ENCODE measurements at places on chromosomes 3 and 15.

DNA sequence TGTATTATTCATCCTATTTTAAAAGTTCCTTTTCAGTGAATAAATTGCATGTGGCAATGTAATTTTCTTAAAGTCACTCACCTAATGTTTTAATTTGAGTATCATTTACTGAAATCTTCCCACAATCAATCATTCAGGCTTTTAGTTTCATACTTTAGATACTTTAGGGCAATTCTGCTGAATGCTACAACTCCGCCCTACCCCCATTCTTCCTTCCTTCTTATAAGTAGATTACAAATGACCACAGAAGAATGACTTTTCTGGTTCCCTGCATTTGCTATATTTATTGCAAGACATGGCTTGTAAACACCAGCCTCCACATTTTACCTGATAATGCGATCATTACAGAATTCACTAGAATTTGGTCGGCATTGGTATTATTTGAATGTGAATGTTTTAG is 1061.9 kb downstream of the FHIT start:
- no peak for DNase-seq

- no peak for DNase-seq
These were observed 172.3 kb downstream of the MYRIP start for GRCh38 chr3:39981547-39982184.

- no peak for DNase-seq
These were observed 231.2 kb upstream of the ARRDC4 start for GRCh38 chr15:97729270-97729669.

DNA sequence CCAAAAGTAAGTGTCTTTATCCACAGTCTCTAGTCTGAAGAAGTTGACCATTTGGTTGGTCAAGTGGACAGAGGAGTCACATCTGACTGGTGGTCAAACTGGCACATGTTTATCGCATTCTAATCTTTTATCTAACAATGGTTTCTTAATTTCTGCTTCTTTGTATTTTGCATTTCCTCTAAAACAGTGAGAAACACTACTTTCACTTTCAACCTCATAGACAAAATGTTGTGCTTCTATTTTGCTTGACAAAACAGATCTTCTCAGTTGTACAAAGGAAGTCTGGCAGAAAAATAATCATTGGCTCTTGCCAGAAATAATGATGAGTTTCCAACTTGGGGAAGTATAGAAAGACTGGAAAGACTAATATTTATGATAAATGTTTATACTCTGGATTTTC is 103.9 kb downstream of the MME start:
- no peak for DNase-seq

GRCh38 chr3:178060407-178060806 is 475.8 kb upstream of the KCNMB2 start:
- no peak for DNase-seq

DNA sequence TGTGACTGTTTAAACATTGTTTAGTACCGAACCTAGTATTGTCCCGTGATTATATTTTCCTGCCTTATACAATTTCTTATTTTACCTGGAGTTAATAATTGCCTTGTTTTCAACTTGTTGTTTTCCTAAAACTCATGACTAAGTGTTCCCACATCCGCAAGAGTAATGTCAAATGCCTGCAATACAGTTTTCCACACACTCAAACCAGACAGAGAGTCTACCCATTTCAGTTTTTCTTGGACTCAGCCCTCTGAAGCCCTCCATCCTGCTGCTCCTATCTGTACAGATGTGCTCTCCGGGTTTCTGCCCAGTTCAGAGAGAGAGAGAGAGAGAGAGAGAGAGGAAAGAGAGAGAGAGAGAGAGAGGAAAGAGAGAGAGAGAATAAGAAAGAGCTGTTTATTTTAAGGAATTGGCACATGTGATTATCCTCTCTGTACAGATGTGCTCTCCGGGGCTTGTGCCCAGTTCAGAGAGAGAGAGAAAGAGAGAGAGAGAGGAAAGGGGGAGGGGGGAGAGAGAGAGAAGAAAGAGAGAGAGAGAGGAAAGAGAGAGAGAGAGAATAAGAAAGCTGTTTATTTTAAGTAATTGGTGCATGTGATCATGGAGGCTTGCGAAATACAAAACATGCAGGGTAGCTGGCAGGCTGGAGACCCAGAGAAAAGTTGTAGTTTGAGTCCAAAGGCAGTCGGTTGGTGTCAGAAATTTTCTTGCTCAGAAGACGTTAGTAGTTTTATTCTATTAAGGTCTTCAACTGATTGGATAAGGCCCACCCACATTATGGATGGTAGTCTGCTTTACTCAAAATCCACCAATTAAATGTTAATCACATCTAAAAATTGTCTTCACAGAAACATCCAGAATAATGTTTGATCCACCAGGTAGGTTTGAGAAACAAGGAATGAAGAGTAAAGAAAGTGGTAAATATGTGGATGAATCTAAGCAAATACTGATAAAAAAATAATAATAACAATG is 104.1 kb upstream of the GOLGA8J start:
- no peak for DNase-seq

GRCh38 chr3:20160230-20160629 is 25.8 kb downstream of the SGO1 start:
- DNase-seq: no peak

GRCh38 chr15:78064544-78064943 is 13.0 kb downstream of the TBC1D2B start:
- no peak for DNase-seq

DNA sequence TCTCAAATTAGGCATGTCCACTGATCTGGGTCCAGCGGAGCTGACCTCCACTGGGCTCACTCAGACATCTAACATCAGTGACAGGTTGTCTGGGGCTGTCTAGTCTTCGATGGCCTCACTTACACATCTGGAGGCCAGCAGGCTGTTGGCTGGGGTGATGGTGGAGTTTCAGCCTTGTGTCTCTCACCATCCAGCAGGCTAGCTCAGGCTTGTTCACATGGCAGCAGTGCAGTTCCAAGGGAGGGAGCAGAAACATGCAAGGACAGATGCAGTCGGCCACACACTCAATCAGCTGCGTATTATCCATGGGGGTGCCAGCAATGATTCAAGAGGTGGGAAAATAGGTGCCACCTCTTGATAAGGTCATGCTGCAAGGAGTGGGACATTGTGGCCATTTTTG is 292.5 kb downstream of the SHQ1 start:
- DNase-seq: no peak

- DNase-seq: no peak
These were observed 48.1 kb downstream of the SH3BP5 start for GRCh38 chr3:15284121-15284889.

DNA sequence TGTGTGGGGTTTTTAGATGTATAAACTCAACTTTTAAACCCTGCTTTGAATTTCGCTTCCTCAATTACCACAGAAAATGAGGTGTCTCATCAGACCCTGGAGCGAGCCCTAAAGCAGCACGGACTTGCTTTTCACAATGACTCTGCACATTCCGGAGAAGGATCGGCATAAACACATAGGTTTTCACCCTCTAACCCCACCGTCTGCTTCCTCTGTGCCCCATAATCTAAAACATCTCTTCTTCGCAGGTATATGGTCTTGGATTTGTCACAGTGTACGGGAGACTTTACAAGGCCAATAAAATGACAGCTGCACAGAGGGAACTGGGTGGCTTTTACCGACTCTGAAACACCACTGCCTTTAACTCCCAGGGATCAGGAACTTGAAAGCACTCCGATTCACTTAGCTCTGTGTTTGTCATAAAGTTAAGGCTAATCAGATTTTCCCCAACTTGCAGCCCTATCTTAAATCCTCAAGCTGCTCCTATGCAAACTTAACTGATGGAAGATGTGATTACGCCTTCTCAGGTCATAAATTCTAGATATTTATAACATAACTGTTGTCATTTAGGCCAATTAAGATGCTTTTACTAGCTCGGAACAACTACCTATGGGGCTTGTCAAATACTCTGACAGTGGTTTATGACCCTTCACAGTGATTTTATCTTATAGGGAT is 133.4 kb upstream of the WNT5A start:
- no peak for DNase-seq

DNA sequence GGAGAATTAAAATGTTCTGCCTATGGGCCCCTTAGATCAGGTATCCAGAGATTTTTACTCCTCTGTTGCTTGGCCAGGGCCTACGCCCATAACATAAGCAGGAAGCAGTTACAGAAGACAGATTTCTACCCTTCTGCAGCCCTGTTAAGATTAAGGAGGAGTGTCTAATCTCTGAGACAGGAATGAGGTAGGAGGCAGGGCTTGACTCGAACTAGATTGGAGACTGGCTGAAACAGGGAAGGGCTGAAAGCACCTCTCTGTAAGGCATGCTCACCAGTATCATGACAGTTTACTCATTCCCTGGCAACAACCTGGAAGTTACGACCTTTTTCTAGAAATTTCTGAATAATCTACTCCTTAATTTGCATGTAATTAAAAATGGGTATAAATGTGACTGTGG is 16.7 kb downstream of the PLA2G4D start:
- DNase-seq: no peak

GRCh38 chr3:16214366-16214765 is 39.9 kb downstream of the GALNT15 start:
- DNase-seq: no peak

DNA sequence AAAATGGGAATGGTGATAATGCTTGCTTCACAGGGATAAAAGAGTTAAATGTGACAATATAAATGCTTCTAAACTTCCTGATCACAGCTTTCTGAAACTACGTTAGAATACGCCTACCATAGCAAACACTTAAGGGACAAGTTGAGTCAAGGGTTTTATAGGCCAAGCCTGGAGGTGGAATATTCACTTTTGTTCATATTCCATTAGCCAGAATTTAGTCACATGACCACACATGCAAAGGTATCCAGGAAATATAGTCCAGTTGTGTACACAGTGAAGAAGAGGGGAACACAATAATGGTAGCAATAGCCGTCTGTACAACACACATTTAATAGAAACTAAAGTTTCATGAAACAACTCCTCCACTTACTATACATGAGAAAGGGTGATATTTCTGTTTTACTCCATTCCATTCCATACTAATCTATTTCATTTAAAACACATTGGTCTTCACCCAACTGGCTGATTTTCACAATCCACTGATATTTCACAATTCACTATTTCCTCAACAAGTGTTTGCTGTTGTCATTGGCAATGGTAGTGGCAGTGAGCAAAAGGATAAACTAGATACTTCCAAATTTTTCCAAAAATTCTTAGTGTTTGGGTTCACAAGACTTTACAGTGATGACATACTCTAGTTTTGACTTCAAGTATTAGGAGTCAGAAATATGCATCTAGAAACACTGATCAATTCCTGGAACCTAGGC is 270.9 kb downstream of the ERC2 start:
- DNase-seq: no peak
